ENCODE measurements at places on chromosomes 4 and X.
A peak's percentile ranks its signal among the peaks of the same experiment; 100 is the strongest.

- no peak for DNase-seq
These were observed 267.1 kb upstream of the ETNPPL start for GRCh38 chr4:109029987-109030386.

DNA sequence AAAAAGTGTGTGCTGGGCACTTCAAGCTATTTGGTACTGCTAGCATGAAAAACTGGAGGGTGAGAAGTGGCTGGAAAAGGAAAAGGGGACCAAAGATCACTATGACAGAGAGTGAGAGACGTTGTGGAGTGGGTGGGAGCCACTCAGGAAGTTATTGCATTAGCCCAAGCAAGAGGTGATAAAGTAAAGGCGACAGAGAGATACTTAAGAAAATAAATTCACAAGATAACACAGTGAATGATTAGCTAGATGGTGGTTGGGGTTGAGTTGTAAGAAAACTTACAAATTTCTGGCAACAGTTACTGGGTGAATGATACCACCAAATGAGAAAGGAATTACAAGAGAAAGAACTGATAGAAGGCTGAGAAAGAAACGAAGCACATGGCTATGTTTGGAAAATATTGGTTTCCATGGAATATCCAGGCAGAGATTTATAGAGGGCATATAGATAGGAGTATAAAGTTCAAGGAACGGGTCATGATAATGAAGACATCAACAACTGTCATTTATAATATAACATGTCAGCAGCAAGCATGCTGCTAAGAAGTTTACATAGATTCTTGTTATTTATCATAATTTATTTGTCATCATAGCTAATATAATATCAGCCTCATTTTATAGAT, 60.7 kb downstream of the CASK start:
- no peak for DNase-seq

- DNase-seq = no peak
These were observed 29.2 kb downstream of the MSN start for GRCh38 chrX:65696613-65697012.

- no peak for DNase-seq
These were observed 8.6 kb downstream of the GPM6B start for GRCh38 chrX:13808293-13808692.

- no peak for DNase-seq
These were observed 7.9 kb downstream of the SLC7A11 start for GRCh38 chr4:138234248-138234647.

DNA sequence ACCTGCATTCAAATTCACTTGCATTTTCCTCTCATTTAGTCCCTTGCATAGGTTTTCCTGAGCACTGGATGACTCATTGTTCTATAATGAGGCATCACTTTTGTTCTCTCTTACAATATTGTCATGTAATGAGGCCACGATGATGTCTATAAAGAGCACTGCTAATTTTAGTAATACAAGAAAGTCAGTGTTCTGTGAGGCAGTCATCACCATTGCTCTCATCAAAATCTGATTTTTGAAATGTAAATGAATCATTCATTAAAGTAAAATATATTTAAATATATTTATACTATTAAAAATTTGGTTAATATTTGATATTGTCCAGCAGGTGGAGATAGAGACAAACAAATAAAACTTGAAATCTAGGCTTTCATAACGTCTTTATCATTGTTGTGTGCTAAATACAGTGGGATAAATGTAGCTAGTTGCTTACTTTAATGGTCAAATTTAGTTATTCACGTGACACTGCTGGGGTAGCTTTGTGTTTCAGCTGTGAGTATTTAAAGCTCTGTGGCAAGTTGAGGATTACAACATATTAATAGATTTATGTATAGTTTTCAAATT, 15.4 kb downstream of the HMGB2 start:
- DNase-seq = peak; percentile 55

Data from NCI-H1694 treated with DMSO at 0.1 percent for 48 hours (cell line).